ENCODE measurements at places on chromosomes 4 and X.

GRCh38 chr4:27887646-27888045, 1027.0 kb downstream of the STIM2 start:
- no peak for DNase-seq

DNA sequence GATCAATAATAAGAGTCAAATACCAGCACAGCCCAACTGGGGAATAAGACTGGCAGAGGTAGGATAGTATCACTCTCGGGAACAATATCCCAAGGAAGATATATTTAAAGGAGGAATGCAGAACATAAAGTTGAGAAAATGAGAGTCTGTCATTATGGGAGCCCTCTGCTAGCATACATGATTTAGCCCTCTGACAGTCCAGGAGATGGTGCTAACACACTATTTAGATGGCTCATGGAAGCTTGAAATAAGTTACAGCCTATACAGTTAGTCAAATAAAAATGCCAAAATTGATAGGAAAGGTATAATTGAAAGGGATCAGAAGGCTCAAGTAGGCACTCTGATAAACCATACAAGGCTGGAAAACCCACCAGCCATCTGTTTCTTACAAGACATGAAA, 201.0 kb upstream of the NEIL3 start:
- no peak for DNase-seq

GRCh38 chr4:185541251-185541727, 6.0 kb upstream of the PDLIM3 start:
- DNase-seq, result no peak

DNA sequence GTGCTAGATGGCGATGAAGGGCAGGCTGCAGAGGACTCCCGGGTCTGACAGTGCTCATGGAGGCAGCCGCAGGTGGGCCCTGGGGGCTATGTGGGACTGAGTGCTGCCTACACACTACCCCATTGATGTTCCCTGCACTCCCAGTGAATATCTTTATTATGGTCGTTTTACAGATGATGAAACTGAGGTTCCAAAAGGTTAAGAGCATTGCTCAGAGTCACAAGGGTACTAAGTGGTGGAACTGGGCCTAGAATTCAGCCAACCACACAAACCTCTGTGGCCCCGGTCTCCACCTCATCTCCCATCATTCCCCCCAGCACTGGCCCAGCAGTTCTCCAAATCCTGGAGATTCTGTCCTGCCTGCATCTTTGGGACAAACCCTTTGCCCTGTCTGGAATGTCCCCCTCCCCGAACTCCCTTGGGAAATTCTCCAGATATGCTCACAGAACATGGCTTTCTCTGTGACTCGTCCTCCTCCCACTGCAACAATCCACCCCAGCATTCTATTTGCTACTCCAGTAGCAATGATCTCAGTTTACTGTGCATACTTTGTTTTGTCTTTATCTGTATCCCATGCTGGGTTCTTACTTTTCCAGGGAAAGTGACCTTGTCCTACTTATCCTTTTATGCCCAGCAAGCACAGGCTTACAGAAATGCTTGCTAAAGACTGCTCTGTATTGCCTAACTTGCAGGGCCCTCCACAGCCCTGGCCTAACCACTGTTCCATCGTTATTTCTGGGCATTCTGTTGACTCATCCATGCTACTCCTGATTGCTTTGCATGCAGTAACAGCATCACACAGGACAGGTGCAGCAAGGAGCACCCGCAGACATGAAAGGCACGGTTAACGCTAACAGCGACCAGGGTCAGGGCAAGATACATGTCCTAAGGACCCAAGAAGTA, 14.0 kb downstream of the PNMA6F start:
- DNase-seq, result no peak

- DNase-seq, result no peak
These were observed 19.8 kb downstream of the VCX3B start for GRCh38 chrX:8484360-8484949.

GRCh38 chr4:8314691-8315255, 45.2 kb downstream of the HTRA3 start:
- DNase-seq, result no peak

- no peak for DNase-seq
These were observed 118.4 kb downstream of the ASB9 start for GRCh38 chrX:15151267-15152186.

- no peak for DNase-seq
These were observed 35.9 kb downstream of the MAGEA1 start for GRCh38 chrX:153214934-153215333.

- no peak for DNase-seq
These were observed 21.2 kb upstream of the SLC7A11 start for GRCh38 chr4:138263247-138263816.

GRCh38 chr4:132003593-132003992, 1145.5 kb upstream of the PCDH10 start:
- DNase-seq, result no peak

GRCh38 chr4:15027921-15028435, 25.7 kb downstream of the CPEB2 start:
- DNase-seq, result no peak

GRCh38 chrX:47285836-47286320, 53.1 kb downstream of the USP11 start:
- no peak for DNase-seq

DNA sequence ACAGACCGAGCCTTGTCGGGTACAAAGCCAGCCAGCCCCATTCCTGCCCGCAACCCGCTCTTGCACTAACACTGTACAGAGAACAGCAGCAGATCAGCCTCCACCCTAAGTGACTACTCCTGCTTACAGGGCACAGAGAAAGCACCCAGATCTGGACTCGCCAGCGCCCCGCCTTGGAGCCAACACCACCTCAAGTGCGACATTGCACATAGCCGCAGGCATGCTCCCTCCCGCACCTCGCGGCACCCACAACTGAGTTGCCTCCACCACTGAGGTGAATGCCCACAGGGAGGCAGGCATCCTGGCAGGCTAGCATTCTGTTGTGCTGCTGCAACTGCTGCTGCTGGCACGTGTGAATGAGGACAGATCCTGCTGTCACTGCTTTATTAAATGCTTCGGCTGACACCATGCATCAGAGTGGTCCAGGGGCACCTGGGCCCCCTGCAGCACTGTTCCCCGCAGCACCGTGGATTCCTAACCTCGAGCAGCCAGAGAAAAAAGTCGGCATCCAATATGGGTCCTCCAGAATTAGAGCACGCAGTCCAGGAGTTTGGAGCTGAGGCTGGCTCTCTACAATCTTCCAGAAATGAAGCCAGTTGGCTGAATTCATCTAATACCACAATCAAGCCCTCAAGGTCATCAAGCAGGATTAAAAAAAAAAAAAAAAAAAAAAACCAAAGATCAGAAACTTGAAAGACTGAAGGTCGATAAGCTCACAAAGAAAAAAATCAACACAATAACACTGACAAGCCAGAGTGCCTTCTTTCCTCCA, 352.9 kb downstream of the GASK1B start:
- peak; percentile 66 for DNase-seq

GRCh38 chrX:152949114-152949513, 44.8 kb downstream of the PNMA5 start:
- DNase-seq, result no peak

GRCh38 chr4:162364651-162365050, 200.9 kb upstream of the FSTL5 start:
- no peak for DNase-seq

DNA sequence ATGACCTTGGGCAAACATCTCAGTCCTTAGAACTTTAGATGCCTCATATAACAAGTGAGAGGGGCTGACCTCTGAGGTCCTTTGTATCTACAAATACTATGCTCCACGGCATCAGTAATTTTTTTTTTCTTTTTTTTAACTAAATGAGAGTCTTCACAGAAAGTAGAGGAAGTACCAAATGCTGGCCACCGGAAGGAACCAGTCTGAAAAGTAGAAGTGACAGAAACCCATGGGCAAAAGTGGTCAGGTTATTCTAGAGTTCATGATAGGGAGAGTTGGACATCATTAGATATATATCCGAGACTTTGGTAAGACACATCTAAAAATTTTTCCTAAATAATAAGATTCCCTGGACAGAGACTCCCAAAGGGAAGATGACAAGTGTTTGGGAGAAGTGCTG, 53.7 kb downstream of the COQ2 start:
- no peak for DNase-seq

DNA sequence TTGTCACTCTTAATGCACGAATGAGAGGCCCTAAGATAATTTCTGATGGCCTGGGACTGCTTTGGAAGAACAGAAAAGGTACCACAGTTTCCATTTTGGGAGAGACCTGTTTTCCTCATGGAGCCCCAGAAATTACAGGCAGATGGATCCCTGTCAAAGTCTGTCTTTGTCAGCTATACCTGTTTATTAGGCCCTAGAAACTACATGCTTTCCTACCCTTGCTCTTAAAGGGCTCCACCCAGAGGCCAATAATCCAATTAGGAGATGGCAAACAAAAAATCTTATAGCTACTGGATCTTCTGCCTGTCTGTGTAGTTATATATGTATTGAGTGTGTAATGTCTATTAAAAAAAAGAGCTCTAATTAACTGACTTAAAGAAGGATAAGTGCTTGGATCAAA, 141.3 kb downstream of the NR3C2 start:
- no peak for DNase-seq

DNA sequence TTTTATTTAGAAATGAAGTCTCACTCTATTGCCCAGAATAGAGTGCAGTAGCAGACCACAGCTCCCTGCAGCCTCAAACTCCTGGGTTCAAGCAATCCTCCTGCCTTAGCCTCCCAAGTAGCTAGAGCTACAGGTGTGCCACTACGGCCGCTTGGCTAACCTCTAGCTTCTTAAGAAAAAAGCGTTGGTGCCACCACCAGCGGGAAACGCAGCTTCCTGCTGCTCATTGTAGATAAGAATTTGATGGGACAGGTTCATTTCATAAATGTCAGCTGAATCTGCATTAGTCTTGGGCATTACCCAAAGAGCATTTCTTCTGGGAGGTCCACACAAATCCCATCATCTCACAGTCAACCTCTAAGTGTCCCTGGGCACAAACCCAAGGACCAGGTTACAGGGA, 33.2 kb upstream of the NAP1L5 start:
- no peak for DNase-seq

- DNase-seq, result no peak
These were observed 328.4 kb upstream of the INTU start for GRCh38 chr4:127304356-127304755.

DNA sequence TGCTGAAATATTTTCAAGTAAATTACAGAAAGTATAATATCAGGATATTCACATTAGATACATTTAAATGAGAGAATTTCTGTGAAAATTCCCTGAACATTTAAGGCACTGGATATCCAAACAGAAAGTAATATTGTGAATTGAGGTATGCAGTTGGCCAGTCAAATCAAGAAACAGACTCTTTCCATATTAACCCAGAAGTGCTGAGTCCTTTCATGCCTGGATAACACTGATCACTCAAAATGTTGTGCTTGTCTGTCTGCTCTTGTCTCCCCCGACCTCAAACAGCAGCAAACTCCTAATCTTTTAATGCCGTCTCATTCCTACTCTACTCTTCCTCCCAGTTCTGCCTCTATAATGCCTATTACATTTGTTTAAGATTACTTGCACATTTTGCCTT, 51.2 kb downstream of the TBC1D9 start:
- no peak for DNase-seq

GRCh38 chr4:145076469-145076855, 21.5 kb downstream of the ANAPC10 start:
- DNase-seq, result no peak

DNA sequence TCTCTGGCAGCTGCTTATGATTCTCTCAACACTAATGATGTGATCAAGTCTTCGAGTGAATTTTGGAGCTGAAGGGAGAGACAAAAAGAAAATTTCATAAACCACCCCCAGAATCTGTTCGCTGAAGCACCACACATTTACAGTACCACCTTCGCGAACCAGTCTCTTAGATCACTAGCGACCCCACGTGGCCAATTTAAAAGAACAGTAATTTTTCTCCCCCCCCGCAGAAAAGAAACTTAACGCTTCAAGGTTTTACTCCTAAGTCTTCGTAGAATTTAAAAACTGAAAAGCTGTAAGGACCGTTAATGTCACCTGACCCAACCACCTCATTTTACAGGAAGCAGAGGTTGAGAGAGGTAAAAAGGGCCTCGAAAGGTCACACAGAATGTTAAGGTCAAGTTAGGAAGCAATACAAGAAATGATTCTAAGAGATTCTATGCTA, 187.5 kb downstream of the QDPR start:
- DNase-seq, result no peak

DNA sequence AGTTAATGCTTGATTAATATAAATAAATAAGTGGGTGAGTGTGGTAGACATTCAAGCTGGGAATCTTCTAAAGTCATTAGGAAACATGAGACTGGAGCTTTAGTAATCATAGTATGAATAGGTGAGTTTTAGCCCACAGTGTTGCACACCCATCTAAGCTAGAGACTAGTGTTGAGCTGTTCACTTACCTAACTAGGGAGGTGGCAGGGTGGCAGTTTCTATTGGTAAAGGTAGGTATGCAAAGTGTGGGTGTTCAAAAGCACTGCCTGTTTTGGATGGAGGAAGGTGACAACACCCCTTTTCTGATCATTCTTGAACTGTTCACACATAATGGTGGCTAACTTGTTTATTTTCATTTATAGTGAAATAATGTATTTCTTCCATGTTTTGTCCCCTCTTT, 41.3 kb downstream of the PLS3 start:
- DNase-seq, result no peak

DNA sequence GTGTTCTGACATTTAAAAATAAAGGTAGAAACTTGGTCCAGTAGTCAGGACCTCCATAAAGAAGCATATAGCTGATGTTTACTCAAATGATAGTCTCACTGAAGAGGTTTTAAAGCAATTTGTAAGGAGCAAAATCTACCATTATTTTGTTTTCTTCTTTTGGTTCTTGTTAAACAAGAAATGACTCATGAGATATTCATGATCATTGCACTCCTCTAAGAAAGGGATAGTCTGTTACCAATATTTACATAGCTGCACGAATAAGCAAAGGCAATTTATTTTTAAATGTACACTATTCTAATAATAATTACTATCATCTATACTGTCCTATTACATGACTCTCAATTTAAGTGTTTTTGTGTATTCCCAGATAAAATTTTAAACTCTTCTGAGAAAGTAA, 397.9 kb downstream of the FAM47B start:
- DNase-seq, result no peak

DNA sequence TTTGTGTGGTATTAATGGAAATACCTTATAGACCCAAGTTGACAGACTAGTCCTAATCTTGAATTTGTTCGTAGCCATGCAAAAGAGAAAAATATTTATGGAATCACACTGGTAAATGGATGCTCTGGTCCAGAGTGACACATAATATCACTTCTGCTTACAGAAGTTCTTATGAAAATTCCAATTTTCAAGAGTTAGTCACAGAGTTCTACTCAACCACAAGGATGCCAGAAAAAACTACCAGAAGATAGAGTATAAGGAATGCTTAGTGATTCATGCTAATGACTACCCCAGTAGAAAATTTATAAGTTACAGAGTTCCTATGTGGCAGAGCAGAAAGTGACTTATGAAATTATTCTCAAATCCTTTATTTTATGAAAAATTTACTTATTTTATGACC, 1384.8 kb downstream of the FAM133A start:
- DNase-seq, result no peak

Data from NCI-H345 (cell line).